ENCODE measurements at places on chromosomes 5 and 9. TPM values are rescaled to one million over a fixed set of nuclear protein-coding genes. Genes with fewer than 3 reads are reported as not detected.
A peak's percentile ranks its signal among the peaks of the same experiment; 100 is the strongest.

- DNase-seq, result peak; percentile 4
- H3K27ac ChIP-seq, result no peak overlapping the region
- H3K4me1 ChIP-seq, result no peaks in the 10 kb centered on the region
- peaks cover 2% of the 10 kb centered on the region for H3K27me3 ChIP-seq
- no peak overlapping the region for H3K4me3 ChIP-seq
These were observed 54.9 kb downstream of the MTX3 start for GRCh38 chr5:79936002-79936645.

GRCh38 chr5:386432-387341 is 56.3 kb upstream of the EXOC3 start:
- no peak overlapping the region for H3K4me3 ChIP-seq
- DNase-seq, result no peak
- H3K4me1 ChIP-seq, result peaks cover 24% of the 10 kb centered on the region
- H3K27me3 ChIP-seq, result no peaks in the 10 kb centered on the region
- peaks cover 48% of the 10 kb centered on the region for H3K36me3 ChIP-seq

GRCh38 chr5:173885475-173886010 is 2.6 kb upstream of the CPEB4 start:
- H3K27ac ChIP-seq, result peak overlapping the region; percentile 20
- H3K4me1 ChIP-seq, result peaks cover 57% of the 10 kb centered on the region
- DNase-seq, result peak; percentile 19

DNA sequence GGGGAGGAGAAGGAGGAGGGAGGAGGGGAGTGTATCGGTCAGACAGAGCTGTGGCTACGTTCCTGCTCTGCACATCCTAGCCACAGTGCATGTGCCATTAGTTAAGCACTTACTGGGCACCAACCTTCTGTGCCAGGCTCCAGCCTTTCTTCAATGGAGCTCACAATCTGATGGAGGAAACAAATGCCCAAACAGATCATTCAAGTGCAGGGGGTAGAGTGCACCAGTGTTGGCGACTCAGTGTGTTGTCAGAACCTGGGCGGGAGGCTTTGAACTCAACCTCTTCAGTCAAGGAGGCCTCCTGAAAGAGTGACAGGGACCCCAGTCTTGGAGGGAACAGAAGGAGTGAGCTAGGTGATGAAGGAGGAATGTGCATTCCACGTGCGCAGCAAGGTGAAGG is 51.9 kb upstream of the SHB start:
- no peaks in the 10 kb centered on the region for H3K36me3 ChIP-seq
- no peak for DNase-seq
- no peaks in the 10 kb centered on the region for H3K4me1 ChIP-seq
- H3K27me3 ChIP-seq, result peaks cover 13% of the 10 kb centered on the region
- no peak overlapping the region for H3K27ac ChIP-seq
- no peak overlapping the region for H3K4me3 ChIP-seq

- no peak overlapping the region for H3K27ac ChIP-seq
- no peak for DNase-seq
- H3K27me3 ChIP-seq, result peaks cover 6% of the 10 kb centered on the region
- H3K4me3 ChIP-seq, result no peak overlapping the region
These were observed 92.7 kb downstream of the TRIO start for GRCh38 chr5:14235872-14236271.

DNA sequence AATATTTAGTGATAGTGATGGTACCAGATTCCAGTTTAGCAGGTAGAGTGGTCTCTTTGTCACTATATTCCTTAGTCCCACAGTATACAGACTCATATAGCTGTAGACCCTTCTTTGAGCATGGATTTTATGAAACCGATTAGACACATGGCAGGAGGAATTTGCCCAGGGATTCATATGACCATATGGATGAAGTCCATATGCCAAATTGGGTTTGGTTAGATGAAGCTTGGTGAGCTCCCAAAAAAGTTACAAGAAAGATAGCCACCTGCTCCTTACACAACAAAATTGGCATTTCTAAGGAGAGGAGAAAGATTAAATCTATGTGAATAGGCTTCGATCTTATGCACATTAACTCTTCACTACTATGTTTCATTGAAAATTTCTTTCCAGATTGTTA is 211.4 kb downstream of the CWC27 start:
- no peaks in the 10 kb centered on the region for H3K27me3 ChIP-seq
- H3K4me1 ChIP-seq, result peaks cover 3% of the 10 kb centered on the region
- H3K36me3 ChIP-seq, result peaks cover 30% of the 10 kb centered on the region
- no peak for DNase-seq

- H3K4me1 ChIP-seq, result peaks cover 36% of the 10 kb centered on the region
- H3K27me3 ChIP-seq, result peaks cover 5% of the 10 kb centered on the region
- H3K36me3 ChIP-seq, result no peaks in the 10 kb centered on the region
- no peak overlapping the region for H3K4me3 ChIP-seq
These were observed 201.8 kb upstream of the CDKN2B start for GRCh38 chr9:22210936-22211335.

- no peaks in the 10 kb centered on the region for H3K27me3 ChIP-seq
- H3K36me3 ChIP-seq, result no peaks in the 10 kb centered on the region
- peaks cover 7% of the 10 kb centered on the region for H3K4me1 ChIP-seq
- no peak overlapping the region for H3K4me3 ChIP-seq
These were observed 6.9 kb downstream of the FAM174A start for GRCh38 chr5:100542086-100542485.

GRCh38 chr5:92777421-92777820 is 803.6 kb downstream of the NR2F1-AS1 start:
- H3K27me3 ChIP-seq, result no peaks in the 10 kb centered on the region
- DNase-seq, result no peak
- no peaks in the 10 kb centered on the region for H3K4me1 ChIP-seq
- H3K36me3 ChIP-seq, result no peaks in the 10 kb centered on the region
- H3K27ac ChIP-seq, result no peak overlapping the region

DNA sequence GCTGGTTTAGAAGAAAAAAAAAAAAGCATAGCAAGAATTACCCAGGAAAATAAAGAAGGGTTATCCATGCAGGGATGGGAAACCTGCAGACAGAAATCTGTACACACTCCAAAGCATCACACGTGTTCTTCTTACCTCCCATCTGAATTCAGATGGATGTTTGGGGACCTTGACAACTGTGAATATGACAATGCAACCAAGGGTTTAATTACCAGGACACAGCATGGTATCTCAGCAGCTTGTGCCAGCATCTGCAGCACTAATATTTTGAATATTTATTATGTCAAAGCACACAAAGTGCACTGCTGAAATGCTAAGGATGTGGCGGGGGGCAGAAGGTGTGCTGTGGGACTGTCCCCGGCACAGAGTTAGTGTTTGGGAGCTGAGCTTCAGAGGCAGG is 47.9 kb downstream of the SLIT3 start:
- no peak overlapping the region for H3K4me3 ChIP-seq
- DNase-seq, result no peak
- H3K36me3 ChIP-seq, result no peaks in the 10 kb centered on the region
- no peaks in the 10 kb centered on the region for H3K27me3 ChIP-seq

GRCh38 chr9:14314929-14315874 is 1.3 kb upstream of the NFIB start:
- peak overlapping the region; percentile 62 for H3K4me3 ChIP-seq
- H3K4me1 ChIP-seq, result peaks cover 17% of the 10 kb centered on the region
- H3K36me3 ChIP-seq, result no peaks in the 10 kb centered on the region
- H3K27ac ChIP-seq, result no peak overlapping the region
- peak; percentile 43 for DNase-seq
- peaks cover 54% of the 10 kb centered on the region for H3K27me3 ChIP-seq

GRCh38 chr5:55634209-55634805 is 77.8 kb downstream of the SLC38A9 start:
- no peak overlapping the region for H3K4me3 ChIP-seq
- no peak overlapping the region for H3K27ac ChIP-seq
- no peak for DNase-seq
- H3K36me3 ChIP-seq, result peaks cover 6% of the 10 kb centered on the region
- H3K27me3 ChIP-seq, result no peaks in the 10 kb centered on the region

GRCh38 chr5:2415678-2416077 is 335.8 kb downstream of the IRX2 start:
- no peaks in the 10 kb centered on the region for H3K36me3 ChIP-seq
- no peak overlapping the region for H3K27ac ChIP-seq
- no peak overlapping the region for H3K4me3 ChIP-seq
- peak; percentile 11 for DNase-seq
- no peaks in the 10 kb centered on the region for H3K4me1 ChIP-seq

- DNase-seq, result no peak
- no peaks in the 10 kb centered on the region for H3K4me1 ChIP-seq
- H3K36me3 ChIP-seq, result no peaks in the 10 kb centered on the region
- no peak overlapping the region for H3K27ac ChIP-seq
These were observed 30.3 kb upstream of the SPATA31C2 start for GRCh38 chr9:88168564-88168963.

- no peak overlapping the region for H3K4me3 ChIP-seq
- H3K4me1 ChIP-seq, result no peaks in the 10 kb centered on the region
- no peaks in the 10 kb centered on the region for H3K36me3 ChIP-seq
These were observed 154.5 kb downstream of the NR3C1 start for GRCh38 chr5:143248822-143249579.

DNA sequence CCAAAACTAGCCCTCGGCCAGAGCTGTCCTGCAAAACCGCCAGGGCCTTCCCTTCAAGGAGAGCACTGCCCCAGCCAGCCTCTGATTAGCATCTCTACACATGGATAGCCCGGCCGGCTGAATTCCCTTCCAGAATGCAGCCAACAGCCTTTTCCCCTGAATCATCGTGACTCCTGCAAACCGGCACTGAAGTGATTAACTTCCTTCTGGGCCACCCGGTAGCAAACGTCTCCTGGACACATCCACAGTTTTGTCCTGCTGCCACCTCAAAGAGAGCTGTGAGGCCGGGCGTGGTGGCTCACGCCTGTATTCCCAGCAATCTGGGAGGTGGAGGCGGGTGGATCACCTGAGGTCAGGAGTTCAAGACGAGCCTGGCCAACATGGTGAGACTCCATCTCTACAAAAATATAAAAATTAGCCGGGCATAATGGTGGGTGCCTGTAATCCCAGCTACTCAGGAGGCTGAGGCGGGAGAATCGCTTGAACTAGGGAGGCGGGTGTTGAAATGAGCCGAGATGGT is 21.1 kb upstream of the EEIG1 start:
- no peak for DNase-seq
- H3K27ac ChIP-seq, result no peak overlapping the region
- no peaks in the 10 kb centered on the region for H3K36me3 ChIP-seq
- no peak overlapping the region for H3K4me3 ChIP-seq
- H3K27me3 ChIP-seq, result no peaks in the 10 kb centered on the region

DNA sequence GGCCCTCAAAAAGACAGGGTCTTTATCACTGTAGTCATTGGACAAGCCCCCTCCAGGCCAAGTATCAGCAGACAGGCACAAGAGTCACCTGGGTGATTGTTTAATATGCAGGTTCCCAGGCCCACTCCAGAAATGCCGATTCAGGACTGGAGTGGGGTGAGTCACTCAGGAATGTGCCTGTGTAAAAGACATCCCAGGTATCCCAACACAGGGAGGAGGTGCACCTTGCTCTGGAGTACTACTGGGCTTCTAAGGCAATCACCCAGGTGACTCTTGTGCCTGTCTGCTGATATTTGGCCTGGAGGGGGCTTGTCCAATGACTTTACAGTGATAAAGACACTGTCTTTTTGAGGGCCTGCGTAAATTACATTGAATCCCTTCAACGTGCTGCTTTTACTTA is 40.6 kb downstream of the ACTL7B start:
- peaks cover 13% of the 10 kb centered on the region for H3K27me3 ChIP-seq
- no peak for DNase-seq
- no peak overlapping the region for H3K27ac ChIP-seq

DNA sequence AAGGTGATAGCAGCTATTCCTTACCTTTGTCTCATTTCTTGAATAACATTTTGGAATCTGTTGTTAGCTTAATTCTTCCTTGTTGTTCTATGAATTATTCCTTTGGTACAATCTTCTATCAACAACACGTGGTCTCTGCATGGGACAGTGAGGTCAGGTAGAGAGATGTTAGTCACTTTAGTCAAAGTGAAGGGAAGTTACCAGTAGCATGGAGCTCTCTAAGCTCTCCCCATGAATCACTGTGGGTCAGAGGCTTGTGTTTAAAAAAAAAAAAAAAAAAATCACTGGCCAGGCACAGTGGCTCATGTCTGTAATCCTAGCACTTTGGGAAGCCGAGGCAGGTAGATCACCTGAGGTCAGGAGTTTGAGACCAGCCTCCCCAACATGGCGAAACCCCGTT is 116.0 kb downstream of the GOLPH3 start:
- H3K36me3 ChIP-seq, result peaks cover 3% of the 10 kb centered on the region
- no peaks in the 10 kb centered on the region for H3K27me3 ChIP-seq
- H3K4me1 ChIP-seq, result no peaks in the 10 kb centered on the region
- DNase-seq, result no peak
- no peak overlapping the region for H3K27ac ChIP-seq
- no peak overlapping the region for H3K4me3 ChIP-seq

DNA sequence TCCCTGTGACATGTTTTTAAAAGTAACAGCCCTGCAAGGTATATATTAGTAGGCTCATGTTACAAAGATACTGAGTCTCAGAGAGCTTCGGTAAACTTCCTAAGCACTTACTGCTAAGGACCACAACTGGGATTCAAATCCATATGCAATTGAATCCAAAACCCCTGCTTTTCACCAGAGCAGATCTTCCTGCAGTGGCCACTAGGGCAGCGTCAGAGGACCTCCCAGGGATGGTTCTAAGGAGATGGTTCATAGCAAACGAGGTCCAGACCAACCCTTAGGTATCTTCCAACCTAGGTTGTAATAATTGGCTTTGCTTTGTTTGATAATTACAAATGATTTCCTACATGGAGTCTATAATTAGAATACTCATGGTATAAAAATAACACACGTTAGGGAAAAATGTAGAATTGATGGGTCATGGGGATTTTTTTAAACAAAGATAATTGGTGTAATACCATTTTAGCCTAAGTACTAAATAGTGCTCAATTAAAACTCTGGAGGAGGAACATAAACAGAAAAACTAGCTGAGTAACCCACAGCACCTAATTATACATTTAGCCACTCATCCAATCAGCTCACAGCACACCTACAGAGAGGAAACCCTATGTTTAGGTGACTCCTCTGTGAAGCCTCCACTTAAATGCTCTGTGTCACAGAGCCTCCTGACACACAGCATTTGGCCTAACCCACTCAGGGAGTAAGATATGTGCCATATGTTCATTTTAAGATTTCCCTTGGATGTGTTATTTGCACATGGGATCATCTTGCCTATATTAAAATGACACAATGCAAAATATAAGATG is 10.0 kb upstream of the CAST start:
- H3K36me3 ChIP-seq, result no peaks in the 10 kb centered on the region
- H3K4me3 ChIP-seq, result no peak overlapping the region
- peak; percentile 23 for DNase-seq
- H3K27me3 ChIP-seq, result peaks cover 30% of the 10 kb centered on the region

- H3K4me1 ChIP-seq, result no peaks in the 10 kb centered on the region
- no peaks in the 10 kb centered on the region for H3K36me3 ChIP-seq
- no peak overlapping the region for H3K4me3 ChIP-seq
These were observed 109.3 kb downstream of the TARS1 start for GRCh38 chr5:33549982-33550567.

GRCh38 chr9:35108946-35109575 is 6.1 kb upstream of the STOML2 start:
- no peaks in the 10 kb centered on the region for H3K27me3 ChIP-seq
- H3K4me3 ChIP-seq, result no peak overlapping the region
- H3K36me3 ChIP-seq, result peaks cover 3% of the 10 kb centered on the region
- DNase-seq, result no peak

GRCh38 chr5:177429248-177430040 is 3.0 kb downstream of the GRK6 start:
- H3K36me3 ChIP-seq, result peaks cover 64% of the 10 kb centered on the region
- peak overlapping the region; percentile 94 for H3K27ac ChIP-seq
- peaks cover 68% of the 10 kb centered on the region for H3K4me1 ChIP-seq
- no peaks in the 10 kb centered on the region for H3K27me3 ChIP-seq
- peak overlapping the region; percentile 88 for H3K4me3 ChIP-seq
- DNase-seq, result peak; percentile 96

The GMCL2 gene
- total RNA-seq, result not detected

The PCDHA6 gene
- not detected for total RNA-seq

The IL4 gene
- total RNA-seq, result 0.32 TPM

The ARID3C gene
- 0.66 TPM for total RNA-seq

The CXCL14 gene
- total RNA-seq, result not detected

The TTC39B gene
- 34.4 TPM for total RNA-seq

The FIBCD1 gene
- total RNA-seq, result not detected

The FOXD4 gene
- total RNA-seq, result 0.19 TPM

Measured in activated CD4-positive, alpha-beta T cell treated with anti-CD3 and anti-CD28 coated beads for 36 hours (primary cell).